ENCODE measurements at places on chromosomes 2 and 18.

DNA sequence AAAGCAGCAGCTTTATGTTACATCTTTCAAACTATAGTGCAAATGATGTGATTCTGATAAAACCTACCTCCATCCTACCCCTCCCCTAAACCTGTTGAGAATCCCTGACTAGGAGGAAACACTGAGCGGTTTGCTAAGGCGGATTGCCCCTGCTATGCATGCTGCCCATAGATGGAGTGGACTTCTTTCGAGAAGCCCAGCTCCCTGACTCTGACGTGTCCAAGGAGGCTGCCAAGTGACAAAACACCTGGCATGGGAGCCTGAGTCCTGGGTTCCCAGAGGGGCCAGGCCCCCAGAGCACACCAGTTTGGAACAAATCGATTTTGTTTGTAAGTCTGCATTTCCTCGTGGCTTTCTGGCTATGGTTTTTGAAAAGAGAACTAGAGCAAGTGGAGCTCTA is 1.4 kb upstream of the UXS1 start:
- DNase-seq: no peak

GRCh38 chr2:238406221-238406997 is 20.3 kb upstream of the ASB1 start:
- no peak for DNase-seq

DNA sequence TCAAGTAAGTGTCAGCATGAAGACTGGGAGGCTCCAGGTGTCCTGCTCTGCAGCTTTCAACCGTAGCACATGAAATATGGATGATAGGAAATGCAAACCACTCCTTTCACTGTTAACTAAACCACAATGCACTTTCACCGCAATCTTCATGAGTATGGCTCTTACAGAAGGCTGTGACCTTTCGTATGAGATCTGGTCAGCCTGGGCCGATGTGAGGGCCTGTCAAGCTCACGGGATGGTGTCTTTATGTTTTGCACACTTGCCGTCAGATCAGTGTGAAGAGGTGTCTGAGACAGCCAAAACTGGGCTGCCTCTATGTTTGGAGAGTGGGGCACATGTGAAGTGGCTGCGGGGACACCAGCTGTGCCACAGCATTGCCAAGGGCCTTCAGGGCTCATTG is 62.8 kb upstream of the AFF3 start:
- no peak for DNase-seq

- DNase-seq: no peak
Measured at GRCh38 chr2:237051861-237052260, 33.8 kb upstream of the COPS8 start.

GRCh38 chr18:8952769-8953760 is 149.4 kb upstream of the NDUFV2 start:
- DNase-seq: no peak
